Activated CD4-positive, alpha-beta T cell treated with anti-CD3 and anti-CD28 coated beads, Interleukin-10, Interleukin-2, amounts not matched to agents 100 ng/mL and 50 ng/mL, durations not matched to agents 16 hours and 8 hours (primary cell): ENCODE measurements at places on chromosomes 7 and 10.

- DNase-seq = no peak
Measured at GRCh38 chr7:25716421-25716820, 435.6 kb upstream of the NFE2L3 start.

GRCh38 chr10:103627111-103627892 is 133.8 kb downstream of the NEURL1 start:
- no peak for DNase-seq

DNA sequence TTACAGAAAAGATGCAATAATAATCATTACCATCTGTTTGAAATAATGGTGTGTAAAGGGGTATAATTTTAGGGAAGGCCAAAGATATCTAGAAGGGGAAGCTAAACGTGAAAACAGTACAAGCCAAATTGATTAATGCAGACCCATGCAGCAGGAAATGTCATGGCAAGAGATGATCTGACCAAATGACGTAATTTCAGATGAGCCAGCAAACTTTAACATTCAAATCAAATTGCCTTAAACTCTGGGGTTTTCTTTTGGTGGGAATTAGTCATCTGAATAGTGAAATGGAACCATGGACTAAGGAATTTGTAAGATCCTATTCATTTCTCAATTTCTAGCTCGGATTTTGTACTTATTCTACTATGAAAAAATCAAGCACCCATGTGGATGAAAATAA is 21.4 kb upstream of the SCIN start:
- no peak for DNase-seq

DNA sequence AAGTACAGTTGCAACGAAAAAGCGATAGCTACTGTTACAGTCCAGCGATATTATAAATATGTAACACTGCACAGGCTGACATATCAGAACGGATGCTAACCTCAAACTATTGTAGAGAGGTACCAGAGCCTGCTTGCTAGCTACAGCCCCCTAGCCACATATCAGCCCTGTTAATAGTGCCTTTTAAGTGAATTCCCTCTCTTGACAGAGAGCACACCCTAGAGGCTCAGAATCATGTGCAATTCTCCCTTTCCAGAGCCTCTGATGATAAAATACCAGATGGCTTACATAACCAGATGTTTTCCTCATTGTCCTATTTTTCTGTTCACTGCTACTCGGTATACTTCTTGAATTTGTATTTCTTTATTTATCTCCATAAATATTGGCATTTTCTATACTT is 960.7 kb upstream of the CELF2 start:
- no peak for DNase-seq

- DNase-seq = no peak
Measured at GRCh38 chr7:132150711-132151110, 425.6 kb downstream of the PLXNA4 start.

DNA sequence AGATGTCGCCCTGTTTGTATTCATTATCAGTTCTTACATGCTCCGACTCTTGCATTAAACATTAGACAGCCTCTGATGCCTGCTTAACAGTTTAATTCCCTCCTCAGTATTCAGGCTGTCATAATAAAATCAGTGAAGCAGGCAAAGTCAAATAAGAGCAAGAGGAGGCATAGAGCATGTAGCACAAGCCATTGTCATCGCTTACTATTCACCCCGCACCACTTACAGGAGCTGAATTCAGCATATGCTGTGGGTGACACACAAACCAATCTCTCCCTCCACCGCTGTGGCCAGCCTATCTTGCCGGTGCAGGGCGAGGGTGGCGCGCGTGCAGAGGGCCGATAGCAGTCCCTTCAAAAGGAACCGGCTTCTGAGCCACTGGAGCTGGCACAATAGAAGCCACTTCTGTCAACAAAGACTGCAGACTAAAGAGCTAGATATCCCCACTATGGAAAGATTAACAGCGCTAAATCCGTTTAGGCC is 433.2 kb upstream of the MGMT start:
- DNase-seq = no peak

DNA sequence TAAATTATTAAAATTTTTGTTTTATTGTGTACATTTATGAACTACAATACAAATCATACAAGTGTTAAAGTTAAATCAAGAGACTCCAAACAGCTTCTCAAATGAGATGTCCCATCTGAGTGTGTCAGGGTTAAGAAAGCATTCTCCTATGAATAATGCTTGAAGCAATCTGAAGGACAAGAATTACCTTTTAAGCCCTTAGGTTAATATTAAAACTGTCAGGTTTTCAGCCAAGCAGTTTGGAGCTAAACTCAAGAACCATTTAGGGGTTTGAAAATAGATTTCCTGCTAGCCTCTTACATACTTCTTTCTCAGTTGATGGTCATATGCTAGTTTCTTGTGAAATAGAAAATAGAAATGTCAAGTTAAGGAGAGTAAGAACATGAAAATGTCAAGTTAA is 38.3 kb downstream of the LIPJ start:
- DNase-seq = no peak

DNA sequence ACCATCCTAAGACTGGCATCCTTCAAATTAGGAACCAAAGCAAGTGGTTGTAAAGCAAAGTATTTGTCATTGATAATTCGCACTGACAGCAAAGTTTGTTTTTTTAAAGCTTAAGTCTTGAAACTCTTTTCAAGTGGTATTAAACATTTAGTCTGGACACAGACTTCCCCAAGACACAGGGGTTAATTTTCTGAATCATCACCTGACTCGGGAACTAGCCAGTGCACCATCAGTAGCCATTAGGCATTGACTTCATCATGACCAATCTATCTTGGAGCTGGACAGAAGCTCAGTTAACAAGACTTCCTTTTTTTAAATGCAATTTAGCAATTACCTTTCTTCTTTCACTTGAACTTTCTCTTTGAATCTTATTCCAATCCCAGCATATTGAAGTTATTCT is 210.6 kb downstream of the ZNF365 start:
- no peak for DNase-seq

GRCh38 chr10:4653160-4653559 is 172.8 kb upstream of the AKR1E2 start:
- no peak for DNase-seq

DNA sequence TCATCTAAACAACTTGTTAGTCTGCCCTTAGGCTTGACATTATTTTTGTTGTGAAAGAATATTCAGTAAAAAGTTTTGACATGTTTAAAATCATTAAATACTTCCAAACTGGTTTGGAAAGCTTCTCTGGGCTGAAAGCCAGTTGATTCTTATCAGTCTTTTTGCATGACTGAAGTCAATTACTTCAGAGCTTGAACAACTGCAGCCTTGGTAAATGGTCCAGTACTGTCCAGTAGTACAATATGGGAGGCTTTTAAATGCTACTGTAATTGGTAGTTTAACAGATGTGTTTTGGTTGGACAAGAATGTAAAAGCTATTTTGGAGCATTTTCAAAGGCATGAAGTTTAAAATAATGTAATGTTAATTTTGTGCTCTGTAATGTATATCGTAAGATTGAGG is 103.4 kb downstream of the SDK1 start:
- no peak for DNase-seq

GRCh38 chr10:21764466-21765189 is 230.6 kb downstream of the MLLT10 start:
- DNase-seq = no peak

GRCh38 chr10:29835055-29835454 is 200.3 kb upstream of the SVIL start:
- no peak for DNase-seq

- no peak for DNase-seq
Measured at GRCh38 chr10:29749150-29749549, 114.4 kb upstream of the SVIL start.

GRCh38 chr10:23258516-23258915 is 66.4 kb downstream of the PTF1A start:
- no peak for DNase-seq

- DNase-seq = no peak
Measured at GRCh38 chr10:6269432-6269831, 66.7 kb downstream of the PFKFB3 start.

- DNase-seq = no peak
Measured at GRCh38 chr7:15011289-15011688, 108.7 kb upstream of the DGKB start.

DNA sequence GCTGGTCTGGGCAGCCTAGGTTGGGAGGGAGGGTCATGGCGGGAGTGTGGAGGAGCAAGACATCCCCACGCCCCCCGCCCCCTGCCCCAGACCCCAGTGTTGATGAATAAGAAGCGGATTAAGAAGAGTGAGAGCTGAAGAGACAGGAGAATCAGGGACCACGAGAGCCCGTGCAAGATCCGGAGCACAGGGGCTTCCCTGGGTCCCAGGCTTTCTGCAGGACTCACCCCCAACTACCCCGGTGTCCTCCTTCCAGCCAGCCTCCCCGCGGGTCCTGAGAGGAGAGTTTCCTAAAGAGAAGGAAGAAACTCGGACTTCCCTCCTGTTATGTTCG is 20.1 kb downstream of the GHRHR start:
- no peak for DNase-seq

- no peak for DNase-seq
Measured at GRCh38 chr7:36607721-36608095, 116.6 kb downstream of the AOAH start.

GRCh38 chr10:38209332-38209731 is 115.2 kb downstream of the ZNF37A start:
- no peak for DNase-seq

GRCh38 chr7:146375170-146375569 is 258.6 kb downstream of the CNTNAP2 start:
- DNase-seq = no peak

- no peak for DNase-seq
Measured at GRCh38 chr10:96244354-96244753, 27.0 kb downstream of the BLNK start.

DNA sequence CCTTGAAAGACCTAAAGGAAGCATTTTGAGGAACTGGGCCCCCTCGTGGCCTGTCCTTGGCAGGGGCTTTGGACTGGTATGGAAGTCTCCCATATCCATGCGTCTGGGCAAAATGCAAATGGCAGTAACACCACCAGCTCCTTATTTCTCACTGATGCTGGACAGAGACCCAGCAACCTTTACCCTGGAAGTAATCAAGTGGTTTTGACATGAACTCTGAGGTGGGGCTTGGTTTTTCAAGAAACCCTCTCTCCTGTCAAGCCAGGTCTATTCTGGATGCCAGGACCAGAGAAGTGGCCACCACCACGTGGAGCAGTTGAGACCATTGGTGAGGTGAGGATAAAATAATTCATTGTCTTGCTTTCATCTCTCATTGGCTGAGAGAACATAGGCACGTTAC is 84.4 kb downstream of the OTUD1 start:
- no peak for DNase-seq

DNA sequence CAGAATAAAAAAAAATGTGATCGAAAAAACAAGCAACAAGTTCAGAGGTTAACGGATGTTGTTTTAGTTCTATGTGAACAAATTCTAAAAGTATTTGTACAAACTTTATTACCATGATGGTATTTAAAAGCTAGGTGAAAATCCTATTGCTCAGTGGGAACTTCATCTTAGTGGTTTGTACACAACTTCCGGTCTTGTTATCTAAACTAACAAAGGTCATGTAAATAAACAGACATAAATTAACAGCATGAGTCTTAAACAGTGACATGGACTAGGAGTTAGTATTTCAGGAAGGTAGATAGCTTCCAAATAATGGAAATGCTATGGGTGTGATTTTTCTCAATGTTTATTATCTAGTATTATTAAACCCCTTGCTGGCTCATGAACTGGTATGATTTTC is 83.8 kb downstream of the SPAG6 start:
- DNase-seq = no peak

- no peak for DNase-seq
Measured at GRCh38 chr7:115631782-115632181, 398.8 kb downstream of the TFEC start.

DNA sequence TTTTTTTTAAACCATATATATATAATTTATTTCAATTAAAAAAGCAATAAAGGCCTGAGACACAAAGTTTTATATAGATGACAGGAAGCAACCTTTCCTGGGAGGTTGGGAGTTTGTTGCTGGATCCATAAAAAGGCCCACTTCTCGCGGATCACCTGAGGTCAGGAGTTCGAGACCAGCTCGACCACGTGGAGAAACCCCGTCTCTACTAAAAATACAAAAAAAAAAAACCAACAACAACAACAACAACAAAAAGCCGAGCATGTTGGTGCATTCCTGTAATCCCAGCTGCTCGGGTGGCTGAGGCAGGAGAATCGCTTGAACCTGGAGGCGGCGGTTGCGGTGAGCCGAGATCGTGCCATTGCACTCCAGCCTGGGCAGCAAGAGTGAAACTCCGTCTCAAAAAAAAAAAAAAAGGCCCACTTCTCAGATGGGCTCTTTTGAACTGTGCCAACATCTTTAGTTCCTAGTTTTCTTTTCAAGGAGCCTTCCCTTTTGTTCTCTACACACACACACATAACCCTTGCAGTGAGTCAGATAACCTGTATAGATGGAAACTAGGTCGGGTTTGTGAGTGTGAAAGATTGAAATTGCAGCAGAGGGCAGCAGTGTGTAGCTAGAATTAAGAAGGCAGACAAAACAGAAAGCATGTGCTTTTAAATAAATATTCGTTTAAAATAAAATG is 1.2 kb upstream of the SMNDC1 start:
- peak; percentile 84 for DNase-seq

- no peak for DNase-seq
Measured at GRCh38 chr7:36600314-36600682, 124.0 kb downstream of the AOAH start.

DNA sequence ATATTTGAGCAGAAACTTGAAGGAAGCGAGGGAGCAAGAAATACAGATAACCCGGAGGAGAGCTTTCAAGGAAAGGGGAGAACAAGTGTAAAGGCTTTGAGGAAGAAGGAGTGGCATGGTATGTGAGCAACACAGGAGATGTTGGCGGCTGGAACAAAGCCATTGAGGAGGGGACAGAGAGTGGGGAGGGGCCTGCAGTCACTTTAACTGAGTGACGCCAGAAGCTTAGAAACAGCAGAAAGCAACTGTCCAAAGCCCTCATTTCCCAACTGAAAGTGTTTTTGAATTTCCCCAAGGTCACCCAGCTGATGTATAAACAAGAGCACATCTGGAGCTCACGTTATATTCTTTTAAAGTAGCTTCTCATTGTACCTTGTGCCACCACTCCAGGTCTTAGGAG is 19.1 kb downstream of the AUTS2 start:
- DNase-seq = no peak

DNA sequence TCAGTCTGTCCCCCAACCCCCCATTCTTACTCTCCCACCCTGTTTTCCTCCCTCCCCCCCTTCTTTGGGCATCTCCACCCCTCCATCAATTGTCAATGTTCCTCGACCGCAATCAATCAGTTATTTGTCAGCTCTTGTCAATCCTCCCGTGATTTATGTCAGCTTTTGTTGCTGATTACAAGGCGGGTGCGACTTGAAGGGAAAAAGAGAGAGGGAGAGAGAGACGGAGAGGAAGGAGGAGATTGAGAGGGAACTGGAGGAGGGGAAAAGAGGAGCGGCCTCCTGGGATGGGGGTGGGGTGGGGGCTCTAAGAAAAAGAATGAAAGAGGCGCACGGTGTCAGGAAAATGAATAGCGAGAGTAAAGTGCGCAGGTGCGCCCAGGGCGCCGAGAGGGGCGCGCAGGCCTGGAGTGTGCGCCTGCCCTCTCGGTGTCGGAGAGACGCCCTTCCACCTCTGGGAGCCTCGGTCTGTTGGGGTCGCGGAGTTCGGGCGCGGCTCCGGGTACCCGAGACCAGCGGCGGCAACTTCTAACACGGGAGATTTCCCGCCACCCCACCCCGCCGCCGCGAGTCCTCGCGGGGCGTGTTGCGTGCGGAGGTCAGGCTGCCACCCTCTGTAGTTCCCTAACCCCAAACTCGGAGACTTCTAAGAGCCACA is 1.1 kb upstream of the ZNF503 start:
- DNase-seq = no peak
